ENCODE measurements at places on chromosomes 12 and 14. TPM values are rescaled to one million over a fixed set of nuclear protein-coding genes. Genes with fewer than 3 reads are reported as not detected.

PAPLN gene
- total RNA-seq, result 9.1 TPM

RND1 gene
- 2.2 TPM for total RNA-seq

NPFF gene
- not detected for total RNA-seq

AKAP6 gene
- 3.4 TPM for total RNA-seq

DNA sequence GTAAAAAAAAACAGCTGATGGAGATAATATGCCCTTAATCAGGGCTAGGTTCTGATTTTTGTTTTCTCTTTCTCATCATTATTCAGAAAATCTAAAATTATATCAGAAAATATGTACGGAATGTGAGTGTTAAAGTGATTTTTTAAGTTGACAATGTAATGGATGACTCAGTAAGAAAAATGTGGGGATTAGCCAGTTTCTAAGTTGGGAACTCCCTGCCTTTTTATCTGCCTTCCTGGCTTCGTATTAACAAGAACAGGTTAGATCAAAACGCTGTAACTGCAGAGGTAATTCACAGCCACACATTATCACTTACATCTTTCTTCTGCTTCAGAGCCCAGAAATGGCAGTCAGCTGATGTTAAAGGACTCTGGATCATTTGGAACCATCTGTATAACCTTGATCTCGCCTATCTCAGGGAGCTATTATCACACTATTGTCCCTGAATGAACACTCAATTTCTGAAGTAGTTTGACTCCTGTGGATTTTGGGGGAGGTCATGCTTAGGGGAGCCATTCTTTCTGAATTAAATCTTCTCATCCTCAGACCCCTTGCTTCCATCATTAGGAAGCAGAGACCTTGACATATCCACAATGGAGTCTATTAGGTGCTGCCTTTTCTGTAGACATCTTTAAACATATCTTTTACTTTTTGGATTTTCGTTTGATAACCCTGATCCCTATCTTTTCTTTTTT lies 135.7 kb upstream of the SLC16A7 start:
- no peak overlapping the region for H3K4me3 ChIP-seq
- H3K27me3 ChIP-seq, result no peaks in the 10 kb centered on the region
- peak overlapping the region; percentile 25 for H3K27ac ChIP-seq
- peaks cover 7% of the 10 kb centered on the region for H3K4me1 ChIP-seq
- peak; percentile 60 for DNase-seq

DNA sequence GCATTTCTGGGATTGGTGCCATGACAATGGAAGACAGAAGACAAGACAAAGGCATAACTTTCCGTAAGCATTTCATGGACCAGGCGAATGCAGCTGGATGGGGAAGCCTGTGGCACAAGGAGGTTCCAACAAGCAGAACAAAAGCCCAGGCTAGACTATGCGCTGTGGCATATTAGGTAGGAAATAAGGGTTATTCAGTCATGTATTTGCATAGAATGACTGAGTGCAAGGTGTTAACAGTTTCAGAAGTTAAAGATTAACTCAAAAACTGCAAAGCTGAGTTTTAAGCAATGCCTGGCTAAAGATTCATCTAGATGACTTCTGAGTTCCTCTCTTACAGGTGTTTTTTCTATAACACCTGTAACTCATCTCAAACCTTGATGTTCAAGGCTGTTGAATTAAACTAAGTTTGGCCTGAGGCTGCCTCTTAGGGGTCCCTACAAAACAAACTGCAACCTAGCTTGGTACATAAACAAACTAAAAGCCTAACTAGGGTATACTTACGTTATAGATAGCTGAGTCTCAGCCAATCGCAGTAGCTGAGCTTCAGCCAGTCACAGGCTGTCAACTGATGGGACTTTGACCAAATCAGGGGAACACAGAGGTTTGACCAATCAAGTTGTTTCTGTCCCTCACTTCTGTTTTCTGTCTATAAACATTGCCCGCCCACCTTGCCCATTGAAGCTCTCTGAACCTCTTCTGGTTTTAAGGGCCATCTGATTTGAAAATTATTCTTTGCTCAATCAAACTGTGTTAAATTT lies 52.2 kb upstream of the PLBD1 start:
- no peaks in the 10 kb centered on the region for H3K27me3 ChIP-seq
- no peak overlapping the region for H3K4me3 ChIP-seq
- no peaks in the 10 kb centered on the region for H3K4me1 ChIP-seq
- DNase-seq, result no peak
- no peaks in the 10 kb centered on the region for H3K36me3 ChIP-seq
- H3K27ac ChIP-seq, result no peak overlapping the region

DNA sequence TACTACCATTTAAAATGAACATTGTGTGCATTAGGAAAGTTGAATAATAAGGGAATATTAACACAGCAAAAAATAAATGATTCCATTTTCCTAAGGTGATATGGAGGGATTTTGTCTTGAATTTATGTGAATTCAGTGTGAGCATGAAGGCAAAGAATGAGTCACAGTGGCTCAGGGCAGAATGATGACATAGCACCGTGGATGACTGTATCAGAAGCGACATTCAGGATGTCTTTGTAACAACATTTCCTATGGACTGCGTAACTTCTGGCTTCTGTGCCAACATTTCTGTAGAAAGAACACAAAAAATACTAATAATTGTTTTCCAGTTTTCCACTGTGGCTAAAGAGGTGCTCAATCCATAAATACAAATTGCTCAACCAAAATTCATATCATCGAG lies 54.6 kb downstream of the TTC8 start:
- peaks cover 7% of the 10 kb centered on the region for H3K4me1 ChIP-seq
- H3K27ac ChIP-seq, result peak overlapping the region; percentile 65
- H3K27me3 ChIP-seq, result no peaks in the 10 kb centered on the region
- H3K4me3 ChIP-seq, result no peak overlapping the region
- H3K36me3 ChIP-seq, result peaks cover under 1% of the 10 kb centered on the region

- peaks cover 6% of the 10 kb centered on the region for H3K27me3 ChIP-seq
- peak; percentile 35 for DNase-seq
- peaks cover 25% of the 10 kb centered on the region for H3K36me3 ChIP-seq
- H3K4me3 ChIP-seq, result peak overlapping the region; percentile 37
- H3K4me1 ChIP-seq, result peaks cover 13% of the 10 kb centered on the region
These were observed 4.5 kb downstream of the UBC start for GRCh38 chr12:124909831-124910560.

- DNase-seq, result no peak
- H3K27me3 ChIP-seq, result no peaks in the 10 kb centered on the region
- no peaks in the 10 kb centered on the region for H3K4me1 ChIP-seq
These were observed 183.1 kb downstream of the ALG10 start for GRCh38 chr12:34205401-34205800.

DNA sequence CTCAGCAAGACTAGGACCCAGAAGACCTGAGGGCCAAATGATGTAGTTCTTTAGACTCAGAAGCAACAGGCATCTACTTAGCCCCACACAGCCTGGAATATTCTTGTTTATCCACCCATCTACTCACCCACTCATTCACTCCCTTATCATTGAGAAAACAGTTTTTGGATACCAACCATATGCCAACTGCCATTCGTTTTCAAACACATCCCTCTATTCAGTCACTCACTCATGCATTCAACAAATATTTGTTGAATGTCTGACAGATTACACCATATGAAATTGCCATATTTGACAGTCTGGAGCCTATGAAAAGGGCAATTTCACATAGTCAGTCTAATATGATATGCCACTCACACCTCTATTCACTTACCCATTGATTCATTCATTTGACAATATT lies 103.2 kb downstream of the NT5DC3 start:
- H3K27ac ChIP-seq, result no peak overlapping the region
- peaks cover 5% of the 10 kb centered on the region for H3K4me1 ChIP-seq
- no peaks in the 10 kb centered on the region for H3K36me3 ChIP-seq
- H3K4me3 ChIP-seq, result no peak overlapping the region
- no peak for DNase-seq
- H3K27me3 ChIP-seq, result peaks cover 3% of the 10 kb centered on the region

- no peaks in the 10 kb centered on the region for H3K36me3 ChIP-seq
- H3K27me3 ChIP-seq, result no peaks in the 10 kb centered on the region
- no peaks in the 10 kb centered on the region for H3K4me1 ChIP-seq
- no peak for DNase-seq
- no peak overlapping the region for H3K4me3 ChIP-seq
- H3K27ac ChIP-seq, result no peak overlapping the region
These were observed 113.6 kb downstream of the CCER1 start for GRCh38 chr12:90841336-90841735.
